Stimulated activated naive CD4-positive, alpha-beta T cell treated with Interleukin-2 at 50 U/mL for 16 hours (primary cell): ENCODE measurements at places on chromosomes 12 and 14.

GRCh38 chr12:12724421-12725085 is 7.4 kb downstream of the CDKN1B start:
- no peak for DNase-seq

GRCh38 chr12:80299219-80299618 is 144.8 kb upstream of the PTPRQ start:
- DNase-seq = no peak

GRCh38 chr12:2970744-2971143 is 11.5 kb downstream of the TEAD4 start:
- DNase-seq = no peak

- no peak for DNase-seq
Measured at GRCh38 chr12:57614948-57615500, 3.8 kb downstream of the ARHGEF25 start.

DNA sequence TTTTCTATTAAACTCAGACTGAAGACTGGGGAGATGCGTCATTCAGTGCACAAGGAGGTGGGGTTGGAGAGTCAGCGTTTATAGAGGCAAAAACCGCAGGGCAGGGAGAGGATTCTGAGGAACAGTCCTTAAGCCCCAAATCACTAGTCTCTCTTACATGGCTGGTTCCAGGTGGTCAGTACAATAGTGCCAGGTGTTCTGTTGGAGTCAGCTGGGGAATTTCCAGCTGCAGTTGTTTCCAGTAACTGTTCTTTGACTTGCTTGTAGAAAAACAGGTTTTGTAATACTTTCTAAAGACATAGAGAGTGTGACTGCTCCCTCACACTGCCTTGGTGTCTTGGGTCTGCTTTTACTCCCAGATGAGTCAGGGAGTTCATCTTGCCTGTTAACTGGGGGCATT is 192.2 kb downstream of the TMTC3 start:
- no peak for DNase-seq

- no peak for DNase-seq
Measured at GRCh38 chr12:45102818-45103217, 51.9 kb upstream of the DBX2 start.

DNA sequence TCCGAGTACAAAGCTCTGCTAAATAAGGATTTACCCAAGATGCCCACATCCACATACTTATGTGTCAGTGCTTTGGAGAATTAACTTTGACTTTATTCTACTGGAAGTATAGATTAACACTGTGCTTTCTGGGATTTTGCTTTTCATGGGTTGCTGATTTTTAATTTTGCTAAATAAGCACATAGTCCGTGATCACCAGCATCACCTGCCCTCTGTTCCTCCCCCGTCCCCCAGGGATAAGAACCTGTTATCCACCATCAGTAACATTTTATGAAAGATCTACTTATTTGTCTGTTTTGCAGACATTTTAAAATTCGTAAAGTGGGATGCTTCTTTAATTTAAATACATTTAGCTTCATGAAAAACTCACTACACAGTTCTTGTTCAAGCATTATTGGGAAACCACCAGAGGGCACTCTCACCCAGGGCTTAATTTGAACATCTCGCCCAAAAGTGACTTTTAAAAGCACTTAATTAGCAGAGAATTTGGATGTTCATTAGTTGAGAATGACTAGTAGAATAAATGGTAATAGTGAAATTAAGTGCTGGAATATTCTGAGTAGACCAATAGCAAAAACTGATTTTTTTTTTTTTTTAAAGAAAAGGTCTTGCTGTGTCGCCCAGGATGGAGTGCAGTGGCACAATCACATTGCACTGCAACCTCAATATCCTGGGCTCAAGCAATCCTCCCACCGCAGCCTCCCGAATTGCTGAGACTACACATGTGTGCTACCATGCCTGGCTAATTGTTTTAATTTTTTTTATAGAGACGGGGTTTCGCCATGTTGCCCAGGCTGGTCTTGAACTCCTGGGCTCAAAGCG is 35.7 kb downstream of the MRPL42 start:
- DNase-seq = peak; percentile 54

- no peak for DNase-seq
Measured at GRCh38 chr14:55913324-55914025, 204.7 kb upstream of the PELI2 start.

- no peak for DNase-seq
Measured at GRCh38 chr14:50452296-50452695, 55.6 kb upstream of the CDKL1 start.

- DNase-seq = no peak
Measured at GRCh38 chr12:116309343-116309742, 31.9 kb upstream of the MED13L start.

DNA sequence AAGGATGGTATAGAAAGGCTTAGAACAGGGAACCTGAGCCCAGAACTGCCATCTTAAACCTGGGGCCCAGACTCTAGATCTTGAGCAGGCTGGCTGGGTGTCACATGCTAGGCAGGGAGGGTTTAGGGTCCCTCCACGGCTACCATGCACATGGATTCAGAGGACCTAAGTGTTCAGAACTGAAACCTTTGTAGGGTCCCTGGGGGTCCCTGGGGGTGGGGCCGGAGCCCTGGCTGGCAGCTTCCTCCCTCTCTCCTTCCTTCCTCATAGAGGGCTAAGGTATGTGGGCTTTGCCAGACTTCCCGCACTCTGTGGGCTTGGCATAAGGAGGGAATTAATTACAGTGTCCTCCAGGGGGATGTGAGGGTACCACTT is 4.6 kb upstream of the ZNF385A start:
- DNase-seq = no peak

DNA sequence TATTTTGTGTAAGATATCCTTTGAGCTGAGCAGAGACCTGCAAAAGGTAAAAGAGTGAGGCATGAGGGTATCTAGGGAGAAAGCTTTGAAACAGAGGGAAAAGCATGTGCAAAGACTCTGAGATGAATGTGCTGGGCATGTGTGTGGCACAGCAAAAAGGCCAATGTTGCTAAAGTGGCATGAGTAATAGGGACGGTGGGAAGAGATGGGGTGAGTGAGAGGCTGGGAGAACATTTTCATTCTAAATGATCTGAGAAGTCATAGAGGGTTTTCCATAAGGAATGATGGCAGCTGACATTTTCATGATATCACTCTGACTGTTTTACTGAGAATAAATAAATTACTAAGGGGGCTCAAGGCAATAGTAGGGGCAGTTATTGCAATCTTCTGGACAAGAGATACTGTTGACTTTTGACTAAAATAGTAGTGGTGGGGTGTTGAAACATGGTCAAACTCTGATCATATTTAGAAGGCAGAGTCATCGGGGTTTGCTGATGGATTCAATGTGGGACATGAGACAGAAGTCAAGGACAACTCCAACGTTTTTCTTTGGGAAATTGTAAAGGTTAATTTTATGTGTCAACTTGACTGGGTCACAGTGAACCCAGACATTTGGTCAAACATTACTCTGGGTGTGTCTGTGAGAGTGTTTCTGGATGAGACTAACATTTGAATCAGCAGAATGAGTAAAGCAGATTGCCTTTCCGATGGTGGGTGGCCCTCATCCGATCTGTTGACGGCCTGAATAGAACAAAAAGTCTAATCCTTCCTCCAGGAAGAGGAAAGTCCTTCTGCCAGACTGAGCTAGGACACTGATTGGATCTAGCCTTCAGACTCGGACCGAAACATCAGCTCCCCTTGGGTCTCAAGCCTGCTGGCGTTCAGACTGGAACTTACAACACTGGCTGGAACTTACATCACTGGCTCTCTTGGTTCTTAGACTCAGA is 193.9 kb upstream of the PLXNC1 start:
- DNase-seq = no peak

DNA sequence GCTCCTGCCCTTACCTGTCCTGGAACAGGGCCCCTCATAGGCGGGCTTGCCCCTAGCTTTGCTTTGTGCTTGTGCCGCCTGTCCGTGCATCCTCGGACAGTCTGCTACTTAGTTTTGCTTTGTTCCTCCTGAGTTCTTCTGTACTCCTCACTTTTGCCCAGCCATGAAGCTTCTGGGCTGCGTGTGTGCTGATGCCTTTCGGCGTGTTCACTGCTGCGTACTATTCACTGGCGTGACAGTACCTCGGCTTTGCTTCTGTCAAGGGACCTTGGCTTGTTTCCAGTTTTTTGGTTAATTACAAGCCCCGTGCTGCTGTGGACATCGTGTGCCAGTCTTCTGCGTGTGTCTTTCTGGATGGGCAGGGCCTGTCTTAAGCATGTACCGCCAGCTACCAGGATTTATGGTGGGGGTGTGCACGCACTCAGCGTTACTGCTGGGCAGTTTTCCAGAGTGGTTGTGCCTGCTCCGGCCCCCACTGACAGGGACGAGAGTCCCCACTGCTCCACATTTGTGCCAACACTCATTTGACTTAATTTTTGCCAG is 2.5 kb downstream of the PACS2 start:
- DNase-seq = no peak

GRCh38 chr12:51678086-51678724 is 87.2 kb downstream of the SCN8A start:
- DNase-seq = no peak

DNA sequence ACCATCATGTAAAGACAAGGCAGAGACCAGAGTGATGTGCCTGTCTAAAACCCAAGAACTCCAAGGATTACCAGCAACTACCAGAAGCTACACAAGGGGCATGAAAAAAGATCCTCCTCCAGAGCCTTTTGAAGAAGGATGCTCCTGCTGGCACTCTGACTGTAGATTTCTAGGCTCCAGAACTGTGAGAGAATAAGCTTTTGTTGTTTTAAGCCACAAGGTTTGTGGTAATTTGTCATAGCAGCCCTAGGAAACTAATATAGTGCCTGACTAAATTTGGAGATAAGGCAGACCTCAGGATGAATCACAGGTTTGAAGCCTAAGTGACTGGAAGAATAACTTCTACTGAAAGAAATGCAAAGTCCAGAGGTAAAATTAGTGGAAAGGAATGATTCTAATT is 132.9 kb downstream of the CEP83 start:
- DNase-seq = no peak

DNA sequence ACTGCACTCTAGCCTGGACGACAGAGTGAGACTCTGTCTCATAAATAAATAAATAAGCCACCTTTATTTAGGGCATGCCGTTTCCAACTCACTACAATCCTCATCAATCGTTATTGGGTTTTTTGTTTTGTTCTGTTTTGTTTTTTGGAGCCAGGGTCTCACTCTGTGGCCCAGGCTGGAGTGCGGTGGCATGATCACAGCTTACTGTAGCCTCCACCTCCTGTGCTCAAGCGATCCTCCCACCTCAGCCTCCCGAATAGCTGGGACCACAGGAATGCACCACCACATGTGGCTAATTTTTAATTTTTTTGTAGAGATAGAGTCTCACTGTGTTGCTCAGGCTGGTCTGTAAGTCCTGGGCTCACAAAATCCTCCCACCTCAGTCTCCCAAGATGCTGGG is 3.6 kb upstream of the ANAPC5 start:
- no peak for DNase-seq

GRCh38 chr14:44405011-44405486 is 102.0 kb downstream of the FSCB start:
- DNase-seq = no peak

DNA sequence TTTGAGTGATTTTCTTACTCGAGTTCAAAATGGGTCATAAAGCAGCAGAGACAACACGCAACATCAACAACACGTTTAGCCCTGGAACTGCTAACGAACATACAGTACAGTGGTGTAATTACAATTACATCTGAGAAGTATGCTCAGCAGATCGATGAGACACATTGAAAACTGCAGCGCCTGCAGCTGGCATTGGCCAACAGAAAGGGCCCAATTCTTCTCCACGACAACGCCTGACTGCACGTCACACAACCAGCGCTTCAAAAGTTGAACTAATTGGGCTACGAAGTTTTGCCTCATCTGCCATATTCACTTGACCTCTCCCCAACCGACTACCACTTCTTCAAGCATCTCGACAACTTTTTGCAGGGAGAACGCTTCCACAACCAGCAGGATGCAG is 145.6 kb downstream of the SCARB1 start:
- DNase-seq = no peak

DNA sequence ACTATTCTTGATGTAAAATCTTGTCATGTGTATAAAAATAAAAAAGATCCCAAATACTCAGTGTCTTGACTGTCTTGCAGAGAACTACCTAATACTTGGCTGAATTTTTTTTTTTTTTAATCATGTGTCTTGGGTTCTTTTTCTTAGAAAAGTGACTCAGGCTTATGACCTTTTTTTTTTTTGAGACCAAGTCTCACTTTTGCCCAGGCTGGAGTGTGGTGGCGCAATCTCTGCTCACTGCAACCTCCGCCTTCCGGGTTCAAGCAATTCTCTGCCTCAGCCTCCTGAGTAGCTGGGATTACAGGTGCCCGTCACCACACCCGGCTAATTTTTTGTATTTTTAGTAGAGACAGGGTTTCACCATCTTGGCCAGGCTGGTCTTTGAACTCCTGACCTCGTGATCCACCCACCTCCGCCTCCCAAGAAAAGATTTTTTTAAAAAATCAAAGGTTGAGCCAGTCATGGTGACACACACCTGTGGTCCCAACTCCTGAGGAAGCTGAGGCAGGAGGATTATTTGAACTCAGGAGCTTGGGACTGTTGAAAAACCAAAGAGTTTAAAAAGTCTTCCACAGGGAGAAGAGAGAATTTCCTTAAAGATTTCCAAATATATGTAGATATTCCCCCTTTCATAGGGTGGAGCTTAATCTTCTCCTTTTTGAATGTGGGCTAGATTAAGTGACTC is 17.7 kb upstream of the TDG start:
- no peak for DNase-seq
